CD4-positive, CD25-positive, alpha-beta regulatory T cell (primary cell): ENCODE measurements at places on chromosomes 1 and 21. TPM values are rescaled to one million over a fixed set of nuclear protein-coding genes. Genes with fewer than 3 reads are reported as not detected.

DNA sequence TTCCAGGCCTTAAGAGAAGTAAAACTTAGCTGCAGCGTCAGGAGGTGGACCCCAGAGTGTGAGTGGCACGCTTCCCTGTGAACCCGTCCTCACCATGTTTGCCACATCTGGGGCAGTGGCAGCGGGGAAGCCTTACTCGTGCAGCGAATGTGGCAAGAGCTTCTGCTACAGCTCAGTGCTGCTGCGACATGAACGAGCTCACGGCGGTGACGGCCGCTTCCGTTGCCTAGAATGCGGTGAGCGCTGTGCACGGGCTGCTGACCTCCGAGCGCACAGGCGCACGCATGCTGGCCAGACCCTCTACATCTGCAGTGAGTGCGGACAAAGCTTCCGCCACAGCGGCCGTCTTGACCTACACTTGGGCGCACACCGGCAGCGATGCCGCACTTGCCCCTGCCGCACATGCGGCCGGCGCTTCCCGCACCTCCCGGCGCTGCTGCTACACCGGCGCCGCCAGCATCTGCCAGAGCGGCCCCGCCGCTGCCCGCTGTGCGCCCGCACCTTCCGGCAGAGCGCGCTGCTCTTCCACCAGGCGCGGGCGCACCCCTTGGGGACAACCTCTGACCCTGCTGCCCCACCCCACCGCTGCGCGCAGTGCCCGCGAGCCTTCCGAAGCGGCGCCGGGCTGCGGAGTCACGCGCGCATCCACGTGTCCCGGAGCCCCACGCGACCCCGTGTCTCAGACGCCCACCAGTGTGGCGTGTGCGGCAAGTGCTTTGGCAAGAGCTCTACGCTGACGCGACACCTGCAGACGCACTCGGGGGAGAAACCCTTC is 9.3 kb downstream of the ZNF672 start:
- H3K36me3 ChIP-seq: peaks cover 59% of the 10 kb centered on the region
- no peaks in the 10 kb centered on the region for H3K27me3 ChIP-seq
- no peak for DNase-seq

GRCh38 chr1:22038036-22038435 is 14.5 kb upstream of the CDC42 start:
- H3K27me3 ChIP-seq: no peaks in the 10 kb centered on the region
- H3K4me3 ChIP-seq: no peak overlapping the region
- peak overlapping the region; percentile 0 for H3K27ac ChIP-seq

CXADR gene
- 0.07 TPM for total RNA-seq

DNA sequence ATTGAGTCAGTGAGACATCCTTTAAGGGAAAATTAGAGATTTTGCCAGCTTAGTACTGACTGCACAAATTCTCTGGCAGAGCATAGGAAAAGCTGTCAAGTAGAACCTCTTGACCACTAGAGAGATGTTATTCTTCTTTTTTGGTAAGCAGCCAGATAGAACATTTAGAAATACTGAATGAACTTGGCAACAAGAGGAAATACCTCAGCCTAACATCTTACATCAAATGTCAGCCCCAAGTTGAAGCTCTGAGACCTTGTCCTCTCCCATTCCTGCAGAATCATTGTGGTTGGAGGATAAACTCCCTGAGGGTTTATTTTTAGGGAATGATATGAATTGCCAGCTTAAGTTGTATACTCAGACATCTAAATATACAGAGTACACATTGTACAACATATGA is 53.5 kb downstream of the MIGA1 start:
- no peaks in the 10 kb centered on the region for H3K27me3 ChIP-seq
- no peak overlapping the region for H3K27ac ChIP-seq
- H3K36me3 ChIP-seq: peaks cover 17% of the 10 kb centered on the region
- no peaks in the 10 kb centered on the region for H3K4me1 ChIP-seq
- no peak for DNase-seq
- H3K4me3 ChIP-seq: no peak overlapping the region

COQ8A gene
- total RNA-seq: 44.1 TPM

- no peaks in the 10 kb centered on the region for H3K4me1 ChIP-seq
- H3K27me3 ChIP-seq: no peaks in the 10 kb centered on the region
- H3K4me3 ChIP-seq: no peak overlapping the region
- no peak overlapping the region for H3K27ac ChIP-seq
- no peaks in the 10 kb centered on the region for H3K36me3 ChIP-seq
- DNase-seq: no peak
Measured at GRCh38 chr1:36831186-36831810, 203.0 kb downstream of the GRIK3 start.

DNA sequence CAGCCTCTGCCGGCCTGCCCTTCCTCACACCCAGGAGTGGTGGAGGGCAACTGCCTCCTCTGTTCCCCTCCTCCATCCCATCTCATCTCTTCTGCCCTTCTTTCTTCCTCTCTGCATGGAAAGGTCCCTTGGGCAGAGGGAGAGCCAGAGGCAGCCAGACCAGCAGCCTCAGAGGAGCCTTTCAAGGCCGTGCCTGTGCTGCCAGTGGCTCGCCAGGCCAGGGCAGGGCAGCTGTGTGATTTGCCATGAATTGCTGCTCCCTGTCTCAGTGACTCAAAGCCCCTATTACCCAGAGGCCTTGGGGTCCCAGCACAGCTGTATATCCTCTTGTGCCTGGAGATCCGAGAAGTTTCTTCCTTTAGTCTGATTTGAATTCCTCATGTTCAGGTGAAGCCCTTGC is 21.9 kb downstream of the TMCC2 start:
- H3K27me3 ChIP-seq: no peaks in the 10 kb centered on the region
- no peaks in the 10 kb centered on the region for H3K36me3 ChIP-seq
- no peak for DNase-seq
- H3K27ac ChIP-seq: no peak overlapping the region
- H3K4me1 ChIP-seq: no peaks in the 10 kb centered on the region

SHISAL2A gene
- total RNA-seq: 27.2 TPM

DMRTA2 gene
- not detected for total RNA-seq

SLC16A1 gene
- 62.7 TPM for total RNA-seq
